ENCODE measurements at places on chromosomes 7 and 10. TPM values are rescaled to one million over a fixed set of nuclear protein-coding genes. Genes with fewer than 3 reads are reported as not detected.
A peak's percentile ranks its signal among the peaks of the same experiment; 100 is the strongest.

DNA sequence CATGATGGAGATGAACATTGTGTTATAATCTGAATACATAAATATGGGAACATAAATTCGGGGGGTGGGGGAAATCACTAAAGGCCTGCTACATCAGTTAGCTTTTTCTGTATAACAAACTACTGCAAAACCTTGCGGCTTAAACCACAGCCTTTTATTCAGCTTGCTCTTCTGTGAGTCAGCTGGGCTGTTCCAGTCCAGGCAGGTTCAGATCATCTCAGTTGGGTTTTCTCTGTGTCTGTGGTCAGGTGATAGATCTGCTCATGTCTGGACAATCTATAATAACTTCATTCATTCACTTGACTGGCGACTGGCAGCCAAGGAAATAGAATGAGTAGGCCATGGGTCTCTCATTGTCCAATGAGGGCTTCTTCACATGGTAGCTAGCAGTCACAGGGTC, 23.5 kb downstream of the HTR7 start:
- no peak overlapping the region for H3K27ac ChIP-seq
- DNase-seq: no peak
- H3K27me3 ChIP-seq: no peaks in the 10 kb centered on the region
- H3K4me3 ChIP-seq: no peak overlapping the region

DNA sequence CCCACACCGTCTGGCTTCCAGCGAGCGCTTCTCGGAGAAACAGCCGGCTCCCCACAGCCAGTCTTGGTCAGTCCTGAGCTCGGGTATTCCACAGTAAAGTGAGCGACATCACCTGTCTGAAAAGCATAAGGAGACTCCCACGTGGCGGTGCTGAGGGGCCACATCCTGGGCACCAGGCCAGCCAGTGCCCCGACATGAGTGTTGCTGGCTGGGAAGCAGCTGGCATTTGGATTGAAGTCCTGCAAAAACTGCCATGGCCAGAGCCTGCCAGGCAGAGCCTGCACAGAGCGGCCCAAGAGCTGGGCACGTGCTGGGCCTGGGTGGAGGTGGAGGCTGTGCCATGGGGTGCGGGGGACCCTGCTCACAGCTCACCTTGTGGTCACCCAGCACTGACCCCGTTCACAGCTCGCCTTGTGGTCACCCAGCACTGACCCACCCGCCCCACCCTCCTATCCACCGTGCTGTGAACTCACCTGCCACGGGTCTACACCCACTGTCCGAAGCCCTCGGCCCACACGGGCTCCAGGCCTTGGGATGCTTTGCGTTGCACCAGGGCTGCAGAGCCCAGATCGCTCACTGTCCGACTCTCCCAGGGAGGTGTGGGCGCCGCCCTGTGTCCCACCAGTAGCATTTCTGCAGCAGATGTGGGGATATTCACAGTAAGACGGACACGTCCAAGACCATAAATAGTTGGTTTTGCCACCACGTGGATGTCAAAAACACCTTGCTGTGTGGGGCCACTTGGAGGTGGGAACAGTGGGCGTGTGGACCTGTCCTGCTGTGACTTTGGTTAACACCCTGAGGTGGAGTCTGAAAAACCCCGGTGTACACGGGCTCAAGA, 48.8 kb downstream of the PITRM1 start:
- DNase-seq: no peak
- H3K27me3 ChIP-seq: no peaks in the 10 kb centered on the region
- no peak overlapping the region for H3K4me3 ChIP-seq
- H3K27ac ChIP-seq: no peak overlapping the region

GRCh38 chr7:5635006-5635405, 146.5 kb downstream of the RNF216 start:
- no peak overlapping the region for H3K4me3 ChIP-seq
- no peaks in the 10 kb centered on the region for H3K27me3 ChIP-seq
- no peaks in the 10 kb centered on the region for H3K4me1 ChIP-seq
- no peak for DNase-seq
- H3K36me3 ChIP-seq: no peaks in the 10 kb centered on the region

Gene FAM237B
- total RNA-seq: not detected

DNA sequence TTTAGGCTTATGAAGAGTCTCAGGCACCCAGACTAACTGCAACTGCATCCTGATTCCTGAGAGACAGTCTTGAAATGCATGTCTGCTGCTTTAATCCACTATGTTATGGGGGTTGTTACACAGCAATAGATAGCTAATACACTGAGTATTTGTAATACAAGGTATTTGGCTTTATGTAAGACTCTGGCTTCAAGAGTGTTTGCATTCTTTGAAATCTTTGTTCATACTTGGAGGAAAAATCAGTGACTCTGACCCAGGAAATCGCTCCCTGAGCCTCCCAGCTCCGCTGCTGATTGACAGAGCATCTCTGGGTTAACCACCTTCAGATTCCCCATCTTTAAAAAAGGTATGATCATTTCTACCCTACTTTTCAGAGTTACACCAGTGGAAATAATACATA, 133.9 kb downstream of the MTPAP start:
- H3K27ac ChIP-seq: no peak overlapping the region
- DNase-seq: no peak
- H3K27me3 ChIP-seq: no peaks in the 10 kb centered on the region
- H3K4me1 ChIP-seq: no peaks in the 10 kb centered on the region
- no peak overlapping the region for H3K4me3 ChIP-seq

- no peaks in the 10 kb centered on the region for H3K36me3 ChIP-seq
- no peak within 1 kb of the TSS for H3K4me3 ChIP-seq
- H3K27me3 ChIP-seq: no peaks in the 10 kb centered on the region
- H3K4me1 ChIP-seq: no peaks in the 10 kb centered on the region
These were observed at the start of gene RAB19 for GRCh38 chr7:140403878-140404564. TSS of gene RAB19 (plus strand) at chr7:140404058. CDS start at chr7:140407647, 3,589 bp downstream.

DNA sequence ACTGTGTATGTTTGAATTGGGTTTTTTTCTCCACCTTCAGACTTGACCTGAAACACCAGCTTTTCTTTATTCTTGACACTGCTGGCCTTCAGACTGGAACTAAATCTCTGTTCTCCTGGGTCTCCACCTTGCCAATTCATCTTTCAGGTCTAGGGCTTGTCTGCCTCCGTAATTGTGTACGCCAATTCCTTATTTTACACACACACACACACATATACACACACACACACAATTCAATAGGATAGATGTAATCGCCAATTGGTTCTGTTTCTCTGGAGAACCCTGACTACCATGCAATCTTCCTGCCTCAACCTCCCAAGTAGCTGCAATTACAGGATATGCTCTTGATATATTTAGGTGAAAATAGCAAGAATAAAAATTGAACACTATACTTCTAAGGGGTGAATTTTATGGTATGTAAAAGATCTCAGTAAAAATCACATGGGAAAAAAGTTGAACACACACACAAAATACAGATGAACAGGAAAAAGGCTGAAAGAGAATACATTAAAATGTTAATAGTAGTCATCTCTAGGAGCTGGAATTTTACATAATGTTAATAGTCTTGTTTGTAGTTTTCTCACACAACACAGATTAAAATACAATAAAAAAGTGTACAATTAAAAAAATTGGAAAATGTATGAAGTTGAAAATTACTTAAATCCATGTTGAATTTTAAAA, 6.6 kb upstream of the VCL start:
- H3K27ac ChIP-seq: no peak overlapping the region
- no peak overlapping the region for H3K4me3 ChIP-seq
- H3K36me3 ChIP-seq: no peaks in the 10 kb centered on the region

DNA sequence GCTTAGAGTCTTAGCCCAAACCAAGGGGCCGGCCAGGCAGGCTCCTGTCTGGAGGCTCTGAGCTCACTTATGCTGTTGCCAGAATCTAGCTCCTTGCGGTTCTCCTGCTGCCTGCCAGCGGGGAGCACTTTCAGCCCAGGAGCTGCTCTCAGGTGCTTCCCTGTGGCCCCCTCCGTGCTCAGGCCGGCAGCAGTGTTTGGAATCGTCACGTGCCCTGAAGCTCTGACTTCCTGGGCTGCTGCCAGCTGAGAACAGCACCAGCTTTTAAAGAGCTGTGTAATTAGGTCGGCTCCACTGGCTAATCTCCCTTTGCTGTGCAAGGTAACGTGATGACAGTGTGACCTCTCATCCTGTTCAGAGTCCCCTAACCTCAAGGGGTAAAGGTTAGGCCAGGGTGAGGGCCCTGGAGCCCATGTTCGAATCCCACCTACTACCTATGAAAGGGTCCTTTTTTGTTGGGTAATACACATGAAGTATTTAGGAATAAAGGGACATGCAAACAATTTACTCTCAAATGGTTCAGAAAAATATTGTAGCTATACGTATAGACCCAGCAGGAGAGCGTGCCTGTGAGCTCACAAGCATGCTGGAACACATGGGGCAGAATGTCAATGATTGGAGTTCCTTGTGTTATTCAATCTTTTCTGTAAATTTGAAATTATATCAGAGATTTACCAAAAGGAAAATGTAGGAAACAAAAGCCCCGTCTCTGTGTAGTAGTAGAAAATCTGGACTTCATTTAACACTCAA, 16.6 kb downstream of the ZNF862 start:
- H3K27ac ChIP-seq: no peak overlapping the region
- DNase-seq: no peak
- no peak overlapping the region for H3K4me3 ChIP-seq
- no peaks in the 10 kb centered on the region for H3K4me1 ChIP-seq

GRCh38 chr7:72476608-72477305, 64.6 kb upstream of the CALN1 start:
- no peaks in the 10 kb centered on the region for H3K4me1 ChIP-seq
- no peak overlapping the region for H3K27ac ChIP-seq
- no peak for DNase-seq
- H3K36me3 ChIP-seq: no peaks in the 10 kb centered on the region

- H3K36me3 ChIP-seq: peaks cover under 1% of the 10 kb centered on the region
- no peak for DNase-seq
- H3K27ac ChIP-seq: no peak overlapping the region
- no peaks in the 10 kb centered on the region for H3K27me3 ChIP-seq
- no peaks in the 10 kb centered on the region for H3K4me1 ChIP-seq
- H3K4me3 ChIP-seq: no peak overlapping the region
These were observed 37.9 kb downstream of the ZC3HC1 start for GRCh38 chr7:130013241-130013640.

- no peaks in the 10 kb centered on the region for H3K36me3 ChIP-seq
- peak overlapping the region; percentile 4 for H3K4me3 ChIP-seq
- no peaks in the 10 kb centered on the region for H3K4me1 ChIP-seq
- peak; percentile 67 for DNase-seq
- H3K27ac ChIP-seq: no peak overlapping the region
These were observed 129.0 kb downstream of the MARCHF5 start for GRCh38 chr10:92419740-92420545.

Gene EIF4H
- total RNA-seq: 190 TPM

GRCh38 chr7:99383791-99384370, 9.4 kb downstream of the ARPC1B start:
- no peak overlapping the region for H3K27ac ChIP-seq
- DNase-seq: no peak
- H3K36me3 ChIP-seq: peaks cover 4% of the 10 kb centered on the region
- H3K27me3 ChIP-seq: no peaks in the 10 kb centered on the region

Gene GIMAP4
- 75.3 TPM for total RNA-seq

Gene SPDYE9
- not detected for total RNA-seq

GRCh38 chr7:7681191-7681935, 37.0 kb downstream of the RPA3 start:
- no peaks in the 10 kb centered on the region for H3K4me1 ChIP-seq
- no peaks in the 10 kb centered on the region for H3K36me3 ChIP-seq
- no peaks in the 10 kb centered on the region for H3K27me3 ChIP-seq
- H3K27ac ChIP-seq: no peak overlapping the region
- DNase-seq: no peak
- peak overlapping the region; percentile 20 for H3K4me3 ChIP-seq

DNA sequence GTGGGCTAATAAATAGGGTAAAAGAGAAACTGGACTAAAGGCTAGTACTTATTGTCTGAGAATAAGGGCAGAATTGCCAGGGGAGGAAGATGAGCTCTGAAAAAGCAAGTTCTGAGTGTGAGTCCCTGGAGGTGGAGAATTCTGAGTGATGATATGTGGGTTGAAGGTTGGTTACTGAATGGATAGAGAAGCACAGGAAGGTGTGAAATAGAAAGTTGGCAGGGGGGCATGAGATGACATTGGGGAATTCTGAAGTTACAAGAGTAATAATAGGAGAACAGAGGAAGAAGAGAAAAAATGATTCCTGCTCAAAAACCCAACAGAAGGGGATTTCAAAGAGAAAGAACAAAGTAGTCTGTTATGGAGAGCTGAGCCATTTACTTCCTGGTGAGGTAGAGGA, 76.9 kb downstream of the PRKCQ start:
- H3K36me3 ChIP-seq: no peaks in the 10 kb centered on the region
- no peak overlapping the region for H3K27ac ChIP-seq
- H3K27me3 ChIP-seq: peaks cover 1% of the 10 kb centered on the region
- no peaks in the 10 kb centered on the region for H3K4me1 ChIP-seq
- no peak for DNase-seq
- H3K4me3 ChIP-seq: no peak overlapping the region
